ENCODE measurements at places on chromosomes 5 and 9. TPM values are rescaled to one million over a fixed set of nuclear protein-coding genes. Genes with fewer than 3 reads are reported as not detected.
A peak's percentile ranks its signal among the peaks of the same experiment; 100 is the strongest.

Gene CCNO
- under 0.01 TPM for total RNA-seq

Gene SCGB3A2
- not detected for total RNA-seq

- DNase-seq, result no peak
These were observed 89.0 kb downstream of the ASTN2 start for GRCh38 chr9:117325831-117326230.

GRCh38 chr5:57175551-57176309 is 1.9 kb downstream of the GPBP1 start:
- DNase-seq, result peak; percentile 21

GRCh38 chr5:137385064-137385463 is 114.1 kb downstream of the SPOCK1 start:
- DNase-seq, result no peak

Measured in hematopoietic multipotent progenitor cell (in vitro differentiated cells).